Colonic mucosa (tissue), 4 donors: ENCODE measurements at places on chromosomes 12 and 14. TPM values are rescaled to one million over a fixed set of nuclear protein-coding genes. Genes with fewer than 3 reads are reported as not detected.

DNA sequence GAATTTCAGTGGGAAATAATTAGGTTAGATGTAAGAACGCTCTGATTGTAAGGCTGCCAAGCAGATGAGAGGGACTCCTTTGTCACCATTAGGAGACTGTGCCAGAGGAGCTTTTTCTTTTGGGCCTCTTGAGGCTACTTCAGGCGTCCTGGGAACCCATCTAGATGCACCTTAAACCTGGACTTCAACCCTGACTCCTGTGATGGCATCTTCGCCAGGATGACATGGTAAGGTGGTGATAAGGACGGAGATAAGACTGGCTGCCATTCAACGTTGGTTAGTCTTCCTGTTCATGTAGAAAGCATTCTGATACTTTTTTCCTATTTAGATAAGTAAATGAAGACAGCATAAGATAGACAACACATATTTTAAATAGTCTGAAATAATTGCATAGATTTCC is 36.3 kb downstream of the STK38L start:
- peak; percentile 72 for DNase-seq

DNA sequence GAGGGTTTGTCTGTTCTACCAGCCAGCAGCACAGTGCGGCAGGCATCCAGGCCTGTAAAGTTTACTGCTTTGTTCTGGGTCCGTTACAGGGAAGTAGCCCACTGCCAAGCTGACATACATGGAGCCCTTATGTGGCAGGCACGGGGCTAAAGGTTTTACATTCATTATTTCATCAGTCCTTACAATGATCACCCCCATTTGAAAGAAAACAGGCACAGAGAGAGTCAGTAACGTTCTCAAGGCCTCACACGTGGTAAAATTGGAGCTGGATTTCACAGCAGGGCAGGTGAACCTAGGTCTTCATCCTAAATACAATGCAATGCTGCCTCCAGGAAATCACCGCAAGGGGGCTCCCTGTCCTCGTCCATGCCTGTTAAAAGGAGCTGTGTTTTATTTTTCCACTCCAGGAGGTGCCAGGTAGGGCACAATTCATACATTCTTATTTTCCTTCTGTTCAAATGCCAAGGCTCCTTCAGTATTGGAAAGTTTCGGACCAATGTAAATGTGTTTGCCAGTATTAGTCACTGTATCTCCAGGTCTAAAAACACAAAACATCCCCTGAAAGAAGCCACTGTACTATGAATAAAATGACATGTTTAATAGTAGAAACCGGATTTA is 172.2 kb upstream of the GZMB start:
- DNase-seq: peak; percentile 91

DNA sequence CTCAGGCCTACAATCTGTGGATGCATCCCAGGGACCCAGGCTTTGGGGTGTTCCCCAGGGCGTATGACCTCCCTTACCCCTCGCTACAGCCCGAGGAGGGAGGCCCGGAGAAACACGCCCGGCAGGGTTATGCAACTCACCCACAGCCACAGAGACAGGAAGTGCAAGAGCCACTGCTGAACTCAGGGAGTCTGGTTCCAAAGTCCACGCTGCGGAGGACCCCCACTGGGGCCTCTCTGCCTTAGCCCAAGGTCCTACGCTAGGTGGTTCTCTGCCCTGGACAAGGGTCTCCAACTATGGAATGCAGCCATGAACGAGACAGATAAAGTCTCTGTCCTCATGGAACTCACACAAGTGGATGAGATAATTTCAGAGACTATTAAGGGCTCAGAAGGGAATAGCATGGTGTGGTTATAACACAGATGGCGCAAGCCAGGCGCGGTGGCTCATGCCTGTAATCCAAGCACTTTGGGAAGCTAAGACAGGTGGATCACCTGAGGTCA is 11.3 kb downstream of the SCARB1 start:
- peak; percentile 73 for DNase-seq

Gene GPR84
- not detected for total RNA-seq

Gene GALNT16
- 0.22 TPM for total RNA-seq

Gene ACOT4
- total RNA-seq: 3.3 TPM

DNA sequence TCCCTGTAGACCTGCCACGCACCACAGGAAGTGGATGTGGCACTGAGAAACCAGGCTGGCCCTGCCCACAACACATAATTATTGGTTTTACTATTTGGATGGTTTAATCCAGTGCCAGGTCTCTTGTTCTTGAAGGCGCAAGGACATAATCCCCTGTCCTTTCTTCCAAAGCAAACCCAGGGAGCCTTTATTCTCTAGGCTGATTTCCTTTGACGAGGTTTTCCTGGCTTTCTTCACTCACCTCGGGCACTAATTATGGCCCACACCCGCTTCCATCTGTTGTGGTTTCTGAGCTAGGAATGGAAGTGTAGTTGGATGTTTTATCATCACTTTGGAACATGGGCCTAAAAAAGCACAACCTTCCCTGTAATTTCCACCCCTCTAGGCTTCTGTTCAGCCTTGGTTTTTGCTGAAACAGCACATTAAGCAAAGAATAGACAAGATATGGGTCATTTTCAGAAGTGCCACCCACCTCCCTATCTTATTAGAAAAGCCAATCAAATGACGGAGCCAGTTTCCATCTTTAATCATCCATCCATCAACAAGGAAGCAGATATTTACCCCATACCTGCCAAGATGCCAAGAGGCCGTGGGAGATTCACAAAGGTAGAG is 73.9 kb downstream of the PPP1R36 start:
- no peak for DNase-seq

Gene ZC3H10
- 3.5 TPM for total RNA-seq

Gene RAD9B
- total RNA-seq: 0.69 TPM

- no peak for DNase-seq
These were observed 51.6 kb downstream of the KDM2B start for GRCh38 chr12:121529184-121529583.

DNA sequence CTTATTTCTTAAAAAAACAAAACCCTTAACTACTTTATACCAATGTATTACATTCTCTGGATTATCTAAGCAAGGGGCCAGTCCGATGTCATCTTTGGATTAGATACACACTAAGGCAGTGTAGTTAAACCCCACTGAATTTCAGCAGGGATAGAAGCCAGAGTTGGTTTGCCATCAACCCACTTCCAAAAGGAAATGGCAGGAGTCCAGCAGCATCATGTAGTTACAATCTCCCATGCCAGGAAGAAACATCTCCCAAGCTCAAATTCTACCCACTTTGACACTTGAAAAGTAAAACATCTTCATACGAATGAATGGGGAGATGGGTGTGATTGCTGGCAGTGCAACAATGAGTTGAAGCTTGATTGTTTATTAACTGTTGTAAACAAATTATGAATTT is 203.5 kb upstream of the PLXNC1 start:
- DNase-seq: no peak

- no peak for DNase-seq
These were observed 17.5 kb downstream of the SLC35F4 start for GRCh38 chr14:57848353-57848752.

- no peak for DNase-seq
These were observed 2.8 kb downstream of the GPR19 start for GRCh38 chr12:12693111-12693671.

DNA sequence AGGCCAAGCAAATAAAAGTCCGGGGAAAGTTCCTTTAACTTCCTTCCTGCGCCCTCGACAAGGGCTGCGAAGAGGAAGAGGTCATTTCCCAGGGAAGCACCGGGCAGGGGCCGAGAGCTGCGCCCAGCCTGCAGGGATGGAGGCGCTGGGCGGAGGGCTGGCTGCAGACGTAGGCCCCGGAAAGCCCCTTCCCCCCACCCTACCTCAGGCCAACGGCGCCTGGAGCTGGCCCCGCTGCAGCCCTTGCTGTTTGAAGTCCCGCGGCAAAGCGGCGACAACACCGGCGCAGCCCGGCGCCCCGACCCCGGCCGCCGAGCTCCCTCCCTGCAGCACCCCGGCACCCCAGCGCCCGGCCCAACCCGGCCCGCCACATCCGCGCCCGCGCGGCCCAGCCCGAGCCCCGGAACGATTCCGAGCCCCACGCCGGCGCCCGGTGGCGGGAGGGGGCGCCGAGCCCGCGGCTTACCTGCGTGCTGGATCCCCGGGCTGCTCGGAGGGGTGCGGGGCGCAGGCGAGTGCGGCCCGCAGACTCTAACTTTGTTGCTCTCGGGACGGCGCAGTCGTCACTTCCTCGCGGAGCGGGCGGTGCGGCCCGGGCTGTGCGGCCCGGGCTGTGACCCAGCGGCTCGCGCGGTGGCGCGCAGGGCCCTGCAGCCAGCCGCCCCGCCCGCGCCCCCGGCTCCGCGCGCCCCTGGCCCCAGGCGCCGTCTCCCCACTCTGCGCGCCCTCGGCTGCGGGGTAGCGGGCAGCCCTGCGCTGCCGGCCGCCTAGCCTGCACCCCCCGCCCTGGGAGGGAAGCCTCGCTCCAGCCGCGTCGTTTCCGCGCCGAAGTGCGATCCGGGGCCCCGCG is 64.8 kb upstream of the PTGR2 start:
- peak; percentile 66 for DNase-seq

DNA sequence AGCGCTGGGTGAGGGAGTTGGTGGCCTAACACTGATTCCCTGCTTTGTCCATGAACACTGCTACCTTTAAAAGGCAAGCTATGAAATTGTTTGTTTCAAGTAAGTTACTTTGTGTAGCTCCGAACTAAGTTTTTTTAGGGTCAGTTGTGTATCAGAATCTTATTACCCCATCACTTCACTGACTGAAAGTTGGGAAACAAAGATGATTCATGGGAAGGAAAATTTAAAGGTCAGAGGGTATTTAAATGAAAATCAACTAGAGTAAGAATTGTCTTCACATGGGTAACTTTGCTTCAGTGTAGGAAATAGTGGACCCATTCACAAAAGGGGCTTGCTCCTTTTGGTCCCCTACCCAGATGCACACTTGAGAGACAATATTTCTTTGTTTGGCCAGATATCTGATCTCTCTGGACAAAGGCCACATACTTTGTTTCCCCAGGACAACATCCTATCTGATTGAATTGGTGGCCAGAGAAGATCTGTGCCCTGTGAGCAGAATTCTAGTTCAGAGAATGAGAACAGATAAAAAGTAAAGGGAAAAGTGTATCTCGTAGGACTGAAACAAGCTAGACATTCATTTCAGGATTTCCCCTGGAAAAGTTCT is 53.5 kb downstream of the RAB35 start:
- DNase-seq: no peak

- no peak for DNase-seq
These were observed 10.8 kb upstream of the OR11G2 start for GRCh38 chr14:20179880-20180279.

DNA sequence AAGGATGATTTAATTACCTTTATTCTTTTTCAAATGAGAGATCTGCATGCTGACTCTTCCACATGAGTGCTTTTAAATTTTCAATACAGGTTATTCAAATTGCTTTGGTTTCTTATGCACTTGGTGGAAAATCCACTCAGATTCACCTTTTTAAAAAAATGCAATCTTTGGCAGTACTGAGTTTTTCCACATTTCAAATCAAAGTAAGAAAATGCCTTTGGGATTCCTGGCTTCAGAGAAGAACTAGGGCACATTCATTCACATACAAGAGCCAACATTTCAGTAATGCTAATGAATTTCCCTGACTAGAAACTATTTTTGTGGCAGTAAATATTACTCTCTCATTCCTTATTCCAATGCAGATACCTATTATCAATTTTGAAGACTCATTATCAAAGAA is 342.2 kb downstream of the ETNK1 start:
- no peak for DNase-seq

Gene TAS2R13
- total RNA-seq: 0.91 TPM

DNA sequence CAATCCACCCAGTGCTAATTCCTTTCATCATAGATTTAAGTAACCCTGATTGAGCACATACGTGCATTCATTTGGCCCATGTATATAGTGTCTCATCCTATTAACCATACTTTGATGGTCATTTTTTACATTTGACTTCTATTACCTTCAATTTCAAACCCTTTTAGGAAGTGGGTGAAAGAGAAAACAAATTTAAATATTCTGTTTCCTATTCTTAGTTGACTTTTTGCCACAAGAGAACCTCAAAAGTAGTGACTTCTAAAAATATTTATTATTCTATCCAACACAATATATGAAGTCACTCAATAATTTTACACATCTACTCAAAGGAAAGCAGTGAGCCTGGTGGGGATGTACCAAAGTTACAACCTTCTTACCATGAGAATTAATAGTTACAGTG is 164.9 kb downstream of the CEP128 start:
- DNase-seq: no peak
